NCI-H524 treated with DMSO at 0.1 percent for 48 hours (cell line): ENCODE measurements at places on chromosomes 7 and 10.

DNA sequence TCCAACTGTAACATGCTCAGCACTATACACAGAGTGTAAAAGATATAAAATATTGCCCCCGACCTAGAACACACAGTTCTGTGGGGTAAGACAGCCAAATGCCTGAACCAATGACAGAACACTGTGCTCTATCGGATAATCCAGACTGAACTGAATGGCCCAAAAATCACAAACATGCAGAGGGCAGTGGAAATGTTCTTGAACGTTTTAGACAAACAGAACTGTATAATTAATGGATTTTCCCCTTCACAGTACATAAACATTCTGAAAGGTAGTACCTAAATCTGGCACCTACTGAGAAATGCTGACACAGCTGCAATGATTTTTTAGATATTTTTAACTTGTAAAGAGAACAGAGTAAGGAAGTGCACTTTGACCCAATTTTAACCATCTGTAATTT, 33.4 kb downstream of the PARD3 start:
- DNase-seq = no peak

- no peak for DNase-seq
These were observed 65.3 kb upstream of the AQP1 start for GRCh38 chr7:30846378-30846777.

DNA sequence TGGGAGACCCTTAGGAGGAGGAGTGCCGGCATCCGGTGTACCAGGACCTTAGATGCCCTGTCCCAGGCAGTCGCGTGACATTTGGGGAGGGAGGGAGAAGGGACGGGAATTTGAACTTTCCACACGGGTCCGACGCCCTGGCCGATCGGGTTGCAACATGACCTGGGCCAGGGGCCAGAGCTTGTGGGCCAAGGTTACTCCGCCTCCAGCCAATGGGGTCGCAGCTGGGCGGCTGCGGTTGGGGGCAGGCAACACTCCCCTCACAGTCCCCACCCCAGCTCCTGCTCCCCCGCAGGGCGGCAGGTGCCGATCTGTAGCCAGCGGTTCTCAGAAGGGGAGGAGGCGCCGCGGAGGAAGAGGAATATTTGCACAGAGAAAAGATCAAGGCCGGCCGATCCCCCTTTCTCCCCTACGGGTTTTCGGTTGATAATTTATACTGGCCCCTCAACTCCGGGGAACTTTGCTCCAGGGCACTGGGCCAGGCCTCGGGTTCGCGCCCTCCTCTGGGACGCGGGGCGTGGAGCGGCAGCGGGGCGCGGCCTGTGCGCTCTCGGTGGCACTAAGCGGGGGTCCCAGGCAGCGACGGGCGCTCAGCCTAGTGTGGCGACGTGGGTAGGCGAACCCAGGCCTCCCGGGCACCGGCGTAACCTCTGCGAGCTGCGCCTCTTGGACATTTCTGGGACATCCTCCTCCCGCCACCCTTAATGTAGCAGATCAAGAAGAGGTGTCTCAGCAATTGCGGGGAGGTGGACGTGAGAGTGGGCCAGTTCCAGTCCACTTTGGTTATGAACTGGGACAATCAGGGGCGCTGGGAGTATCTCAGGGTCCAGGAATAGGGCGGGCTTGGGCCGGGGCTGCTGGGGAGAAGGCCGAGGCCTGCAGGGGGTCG, 1.2 kb downstream of the MLXIPL start:
- DNase-seq = no peak

- DNase-seq = no peak
These were observed 5.8 kb upstream of the USP6NL start for GRCh38 chr10:11617233-11617632.

DNA sequence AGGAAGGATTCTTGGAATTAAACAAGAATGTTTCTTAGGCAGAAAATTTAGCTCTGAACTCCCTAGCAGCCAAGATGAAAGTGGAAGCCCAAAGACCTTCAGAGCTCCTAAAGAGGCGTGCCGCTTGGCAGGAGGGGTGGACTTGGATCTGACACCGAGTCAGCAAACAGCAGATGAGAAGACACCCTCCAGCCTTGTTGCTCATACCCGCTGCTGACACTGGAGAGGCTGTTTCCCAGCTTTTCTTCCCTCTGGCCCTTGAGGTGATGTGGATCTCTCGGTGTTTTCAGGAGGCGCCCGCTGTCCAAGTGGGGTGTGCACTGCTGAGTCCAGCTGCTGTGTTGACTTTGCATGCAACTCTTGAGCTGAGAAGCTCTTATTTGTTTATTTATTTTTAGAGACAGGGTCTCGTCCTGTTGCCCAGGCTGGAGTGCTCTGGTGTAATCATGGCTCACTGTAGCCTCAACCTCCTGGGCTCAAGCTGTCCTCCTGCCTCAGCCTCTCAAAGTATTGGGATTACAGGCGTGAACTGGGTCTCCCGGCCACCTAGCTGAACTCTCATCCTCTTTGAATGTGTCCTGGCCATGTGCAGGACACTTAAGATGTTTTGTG, 21.5 kb downstream of the SLC18A2 start:
- DNase-seq = no peak

GRCh38 chr7:57384380-57384779, 65.6 kb upstream of the ZNF716 start:
- no peak for DNase-seq

GRCh38 chr7:2698581-2699288, 10.7 kb downstream of the AMZ1 start:
- no peak for DNase-seq

DNA sequence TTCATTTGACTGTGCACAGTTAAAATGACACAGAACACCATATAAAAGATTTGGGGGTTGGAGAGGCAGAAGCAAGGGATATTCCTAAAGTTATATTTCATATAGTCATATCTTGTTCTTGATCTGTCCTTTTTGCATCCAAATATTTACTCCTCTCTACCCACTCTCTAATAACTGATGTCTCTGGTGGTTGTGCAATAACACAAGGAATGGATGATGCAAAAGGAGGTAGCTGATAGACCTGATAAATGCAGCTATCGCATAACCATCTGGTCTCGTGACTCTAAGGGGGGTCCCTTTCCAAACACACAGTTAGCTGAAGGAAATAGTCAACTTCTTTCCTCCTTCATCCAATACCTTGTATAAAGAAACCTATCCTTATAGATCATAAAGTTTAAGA, 123.1 kb downstream of the POLR1F start:
- no peak for DNase-seq

DNA sequence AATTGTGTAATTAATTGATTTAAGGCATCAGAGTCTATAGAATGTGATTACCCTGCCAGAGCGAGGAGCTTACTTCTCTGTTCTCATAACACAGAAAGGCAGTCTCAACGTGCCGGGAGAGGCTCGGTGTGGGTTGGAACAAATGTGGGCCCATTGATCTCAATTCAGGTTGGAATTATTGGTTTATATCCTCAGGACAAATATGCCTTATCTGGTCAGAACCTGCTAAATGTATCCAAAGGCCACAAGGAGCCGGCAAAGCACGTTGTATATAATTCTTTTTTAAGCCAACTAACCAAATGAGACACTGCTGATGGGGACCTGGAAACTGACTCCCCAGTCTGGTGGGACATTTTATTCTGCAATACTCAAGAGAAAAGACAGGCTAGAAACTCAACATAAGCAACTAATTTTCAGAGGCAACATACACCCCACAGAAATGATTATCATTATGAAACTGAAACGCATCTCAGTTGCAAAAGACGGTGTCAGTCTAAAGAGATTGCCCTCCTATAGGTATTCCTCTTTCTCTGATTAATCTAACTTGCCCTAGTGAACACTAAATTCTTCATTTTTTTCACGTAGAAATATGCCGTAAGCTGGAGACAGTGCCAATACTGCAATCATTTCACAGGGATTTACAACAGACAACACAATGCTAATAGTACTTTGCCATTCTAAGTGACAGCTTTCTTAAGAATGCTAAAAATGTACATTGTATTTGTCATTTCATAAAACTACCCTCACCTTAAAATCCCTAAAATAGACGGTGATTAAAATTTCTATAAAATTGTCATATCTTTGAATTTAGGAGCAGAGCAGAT, 9.4 kb downstream of the EBF3 start:
- no peak for DNase-seq
